ENCODE measurements at places on chromosomes 6 and 20.

GRCh38 chr6:117264692-117265409, 507 bp upstream of the VGLL2 start:
- DNase-seq: no peak

- no peak for DNase-seq
These were observed 22.7 kb upstream of the NTSR1 start for GRCh38 chr20:62685781-62686555.

DNA sequence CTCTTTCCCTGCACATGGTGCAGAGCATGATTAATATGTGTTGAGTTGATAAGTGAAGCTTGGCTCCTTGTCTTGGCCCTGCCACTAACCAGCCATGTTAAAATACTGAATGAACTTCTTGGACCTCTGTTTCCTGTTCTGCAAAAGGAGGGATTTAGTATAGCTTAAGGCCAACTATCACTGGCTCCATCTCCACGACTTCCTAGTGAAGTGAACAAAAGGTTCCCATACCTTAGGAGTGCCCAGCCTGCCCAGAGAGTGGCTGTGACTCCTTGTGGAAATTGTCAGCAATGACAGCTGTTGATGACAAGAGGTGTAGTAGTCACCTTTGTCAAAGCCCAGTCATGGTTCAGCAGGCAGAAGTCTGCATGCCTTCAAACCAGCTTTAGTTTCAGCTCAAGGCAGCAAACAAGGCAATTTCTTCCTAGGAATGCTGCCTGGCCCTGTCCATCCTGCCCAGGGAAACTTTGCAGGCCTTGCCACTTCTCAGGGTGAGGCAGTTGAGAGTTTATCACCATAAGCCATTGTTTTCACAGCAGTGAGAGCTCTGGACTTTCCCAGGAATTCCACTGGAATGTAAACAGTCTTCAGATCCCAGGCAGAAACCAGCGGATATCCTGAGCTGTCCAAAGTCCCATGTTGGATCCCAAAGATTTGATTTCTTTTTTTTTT, 169.7 kb upstream of the TNFAIP3 start:
- no peak for DNase-seq

GRCh38 chr6:54191461-54191860, 80.2 kb downstream of the MLIP start:
- no peak for DNase-seq

- DNase-seq: no peak
These were observed 72.4 kb upstream of the GGTLC1 start for GRCh38 chr20:24060851-24061590.

DNA sequence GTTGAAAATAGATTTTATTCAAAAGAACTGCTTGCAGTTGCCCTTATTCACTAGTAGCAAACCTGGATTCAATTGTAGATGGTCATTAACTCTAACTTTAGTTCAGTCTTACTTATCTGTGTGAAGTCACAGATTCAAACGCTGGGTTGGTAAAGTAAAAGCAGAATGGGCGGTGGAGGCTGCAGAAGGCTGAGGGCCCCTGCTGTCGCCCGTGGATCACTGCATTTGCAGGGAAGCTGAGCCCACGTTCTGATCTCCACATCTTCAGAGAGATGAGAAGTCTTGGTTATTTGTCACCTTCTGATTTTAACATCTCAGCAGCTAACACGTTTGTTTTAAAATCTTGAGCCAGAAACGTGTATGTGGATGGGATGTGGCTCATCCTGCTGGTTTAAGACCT, 75.1 kb downstream of the SNX9 start:
- no peak for DNase-seq

- DNase-seq: no peak
These were observed 7.3 kb downstream of the TFAP2D start for GRCh38 chr6:50720623-50721022.

- no peak for DNase-seq
These were observed 45.1 kb downstream of the BCAS1 start for GRCh38 chr20:54025251-54025771.

DNA sequence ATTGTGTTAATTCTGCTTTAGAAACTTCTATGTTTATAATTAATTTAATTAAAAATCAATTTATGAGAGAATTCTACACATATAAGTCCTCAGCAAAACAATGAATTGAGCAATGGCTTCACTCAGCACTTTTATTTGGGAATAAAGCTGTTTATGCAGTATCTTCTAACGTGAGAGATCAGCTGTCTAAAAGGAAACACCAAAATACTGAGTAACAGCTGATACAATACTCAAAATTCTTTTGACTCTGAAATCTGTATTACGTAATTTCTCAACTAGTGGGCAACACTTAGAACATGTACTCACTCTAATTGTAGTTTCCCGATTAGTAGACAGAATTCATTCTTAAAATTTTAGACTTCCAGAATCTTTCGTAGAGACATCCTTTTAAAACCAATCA, 49.8 kb downstream of the MAP3K7 start:
- no peak for DNase-seq

DNA sequence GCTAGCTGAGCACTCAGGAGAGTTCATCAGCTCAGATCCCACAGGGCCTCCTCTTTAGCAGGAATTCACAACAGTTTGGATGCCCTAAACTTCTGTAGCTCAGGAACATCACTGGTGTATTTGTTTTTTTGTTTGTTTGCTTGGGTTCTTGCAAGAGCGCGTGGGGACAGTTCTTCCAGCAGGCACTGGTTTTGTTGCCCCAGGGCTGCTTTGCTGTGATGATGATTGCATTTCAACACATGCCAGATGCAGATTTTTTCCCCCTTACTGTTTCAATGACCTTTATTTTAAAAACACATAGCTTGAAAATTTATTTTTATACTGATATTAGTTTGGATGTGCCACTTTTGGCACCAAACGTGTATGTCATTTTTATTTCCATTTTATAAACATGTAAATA, 77.1 kb downstream of the DHX35 start:
- no peak for DNase-seq

GRCh38 chr6:29005183-29005885, at the start of gene ZNF311:
TSS of gene ZNF311 (minus strand) at chr6:29005315. CDS start at chr6:29003954, 1,361 bp downstream.
- no peak for DNase-seq

- DNase-seq: no peak
These were observed 256.7 kb downstream of the CLIC5 start for GRCh38 chr6:45758787-45759471.

DNA sequence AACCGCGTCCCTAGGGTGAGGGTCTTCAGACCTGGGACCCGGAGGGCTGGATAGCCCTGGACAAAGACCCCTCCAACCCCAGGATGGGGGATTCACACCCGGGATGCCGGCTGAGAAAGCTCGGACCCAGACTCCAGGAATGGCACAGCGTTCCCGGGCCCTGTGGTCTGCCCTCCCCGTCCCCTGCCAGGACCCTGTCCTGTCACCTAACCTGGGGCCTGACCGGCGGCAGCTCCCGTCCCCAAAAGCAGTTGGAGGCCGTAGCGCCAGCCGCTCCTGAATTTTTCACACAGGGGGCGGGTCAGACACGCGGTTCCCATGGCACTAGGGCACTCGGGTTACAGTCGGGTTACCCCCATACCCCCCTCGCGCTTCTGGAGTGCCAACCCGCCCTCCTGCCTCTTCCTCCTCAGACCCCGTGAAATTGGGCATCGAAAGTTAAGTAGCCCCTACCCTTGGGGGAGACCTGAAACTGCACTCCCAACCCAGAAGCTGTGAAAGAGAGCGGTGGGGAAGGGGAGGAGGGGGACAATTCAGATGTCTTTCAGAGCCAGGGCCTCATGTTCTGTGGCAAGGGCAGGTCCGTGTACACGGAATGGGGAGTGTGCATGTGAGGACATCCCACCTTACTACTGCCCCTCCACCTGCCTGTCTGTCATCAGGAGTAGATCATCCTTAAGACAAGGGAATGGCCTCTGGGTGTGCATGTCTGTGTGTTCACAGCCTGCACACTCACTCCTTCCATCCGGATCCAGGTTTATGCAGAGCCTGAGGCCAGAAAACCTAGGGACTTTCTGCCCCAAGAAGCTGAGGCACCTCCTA, 595 bp downstream of the REM1 start:
- no peak for DNase-seq
